ENCODE measurements at places on chromosomes 1 and 21.

- no peak for DNase-seq
These were observed 577.4 kb downstream of the LMO4 start for GRCh38 chr1:87906078-87906477.

DNA sequence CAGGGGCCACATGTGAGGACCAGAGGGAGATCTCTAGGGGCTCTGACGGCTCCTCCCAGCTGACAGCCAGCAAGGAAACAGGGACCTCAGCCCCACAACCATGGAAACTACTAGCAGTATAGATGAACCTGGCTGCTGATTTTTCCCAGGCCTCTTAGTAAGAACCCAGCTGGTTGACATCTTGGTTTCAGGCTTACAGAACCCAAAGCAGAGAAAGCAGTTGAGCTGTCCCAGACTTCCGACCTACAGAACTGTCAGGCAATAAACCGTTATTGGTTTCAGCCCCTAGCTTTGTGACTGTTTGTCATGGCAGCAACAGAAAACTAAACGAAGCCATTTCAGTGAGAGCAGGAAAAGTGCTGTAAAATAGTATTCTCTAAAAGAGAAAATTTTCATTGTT, 36.4 kb downstream of the ETS2 start:
- DNase-seq = no peak

GRCh38 chr1:18288722-18289121, 181.1 kb downstream of the IGSF21 start:
- no peak for DNase-seq

GRCh38 chr1:42013881-42014470, 95.3 kb upstream of the HIVEP3 start:
- DNase-seq = no peak

DNA sequence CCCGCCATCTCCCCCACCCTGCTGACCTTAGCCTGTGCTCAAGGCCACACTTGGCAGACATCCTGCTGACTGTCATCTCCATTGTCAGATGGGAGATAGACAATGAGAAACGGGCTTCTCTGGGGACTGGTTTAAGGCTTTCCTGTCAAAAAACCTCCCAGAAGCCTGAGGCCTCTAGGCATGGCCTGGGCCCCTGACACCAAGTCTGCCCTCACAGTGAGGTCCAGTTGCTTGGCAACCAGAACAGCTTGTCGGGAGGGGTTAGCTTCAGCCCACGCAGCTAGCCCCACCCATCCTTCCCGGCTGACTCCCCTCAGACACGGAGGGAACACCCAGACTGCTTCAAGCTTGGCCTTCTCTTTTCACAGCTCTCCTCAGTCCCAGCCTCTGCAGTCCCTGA, 11.0 kb downstream of the PLEKHA6 start:
- DNase-seq = peak; percentile 82

GRCh38 chr1:38727684-38728584, 131.6 kb downstream of the RRAGC start:
- peak; percentile 78 for DNase-seq

DNA sequence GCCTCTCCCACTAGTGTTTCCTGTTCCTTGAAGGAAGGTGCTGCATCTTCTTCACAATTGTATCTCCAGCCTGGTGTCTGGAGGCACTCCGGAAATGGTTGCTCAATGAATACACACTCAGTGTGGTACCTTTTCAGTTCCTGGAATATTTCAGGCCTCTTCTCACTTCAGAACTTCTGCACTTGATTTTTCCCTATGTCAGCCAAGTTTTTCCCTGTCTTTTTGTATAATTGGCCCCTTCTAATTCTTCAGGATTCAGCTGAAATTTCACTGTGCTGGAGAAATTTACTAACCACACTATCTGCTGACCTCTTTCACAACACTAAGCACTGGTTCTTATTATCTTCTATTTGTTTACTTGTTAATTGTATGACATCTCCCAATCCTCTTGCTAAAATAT, 61.2 kb upstream of the MAP10 start:
- DNase-seq = no peak

DNA sequence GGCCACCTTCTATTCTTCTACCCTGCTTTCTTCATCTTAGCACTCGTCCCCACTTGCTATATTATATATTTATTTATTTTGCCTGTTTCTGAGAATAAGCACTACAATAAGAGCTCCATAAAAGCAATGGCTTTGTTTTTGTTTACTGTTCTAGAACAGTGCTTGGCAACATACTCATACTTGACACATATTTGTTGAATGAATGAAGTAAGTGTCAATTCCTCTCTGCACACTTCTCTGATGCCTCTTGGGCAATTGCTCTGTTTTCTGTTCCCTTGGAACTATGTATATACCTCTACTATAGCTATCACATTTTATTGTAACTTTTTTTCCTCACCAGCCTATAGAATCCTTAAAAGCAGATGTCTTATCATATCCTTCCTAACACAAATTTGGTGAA, 7.5 kb upstream of the SLC19A2 start:
- no peak for DNase-seq

- no peak for DNase-seq
These were observed 200.4 kb downstream of the DNM3 start for GRCh38 chr1:172041742-172042141.

DNA sequence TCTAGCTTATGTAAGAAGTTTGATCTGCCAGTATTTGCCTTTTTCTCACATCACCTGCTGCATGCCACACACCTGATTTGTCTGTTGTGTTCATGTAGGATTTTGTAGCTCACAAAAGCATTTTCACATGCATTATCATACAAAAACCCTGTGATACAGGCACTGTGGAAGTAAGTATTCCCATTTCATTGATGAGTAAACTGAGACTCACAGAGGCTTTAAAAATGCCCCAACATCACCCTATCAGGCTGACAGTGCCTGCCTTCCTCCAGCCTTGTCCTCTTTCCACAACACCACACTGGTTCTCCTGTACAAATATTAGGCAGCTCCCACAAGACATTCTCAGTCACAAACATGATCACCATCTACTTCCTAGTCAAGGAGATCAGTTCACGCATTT, 85.9 kb upstream of the UBE2U start:
- DNase-seq = no peak

DNA sequence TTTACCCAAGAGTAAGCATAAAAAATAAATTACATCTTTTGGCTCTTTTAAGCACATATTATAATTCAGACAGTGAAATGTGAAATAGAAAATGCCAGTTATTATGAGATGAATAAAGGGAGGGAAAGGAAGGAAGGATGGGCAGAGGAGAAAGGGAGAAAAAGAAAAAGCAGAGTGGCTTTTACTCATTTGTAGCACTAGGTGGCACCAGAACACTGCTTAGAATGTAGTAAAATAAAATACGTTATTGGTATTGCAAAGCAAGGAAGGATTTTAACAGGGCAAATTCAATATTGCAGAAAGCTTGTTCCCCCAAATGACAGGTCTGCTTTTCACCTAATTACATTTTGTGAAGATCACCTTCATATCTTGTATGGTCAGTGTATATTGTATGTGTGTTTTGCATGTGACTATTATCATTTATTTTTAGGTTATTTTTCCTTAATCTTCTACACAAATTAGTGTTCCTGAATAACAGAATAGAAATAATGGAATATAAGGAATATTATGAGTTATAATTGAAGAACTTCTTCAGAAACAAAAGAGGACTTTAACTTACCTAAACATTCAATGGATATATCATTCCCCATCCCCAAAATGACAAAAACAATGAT, 9.1 kb upstream of the PCNX2 start:
- no peak for DNase-seq

DNA sequence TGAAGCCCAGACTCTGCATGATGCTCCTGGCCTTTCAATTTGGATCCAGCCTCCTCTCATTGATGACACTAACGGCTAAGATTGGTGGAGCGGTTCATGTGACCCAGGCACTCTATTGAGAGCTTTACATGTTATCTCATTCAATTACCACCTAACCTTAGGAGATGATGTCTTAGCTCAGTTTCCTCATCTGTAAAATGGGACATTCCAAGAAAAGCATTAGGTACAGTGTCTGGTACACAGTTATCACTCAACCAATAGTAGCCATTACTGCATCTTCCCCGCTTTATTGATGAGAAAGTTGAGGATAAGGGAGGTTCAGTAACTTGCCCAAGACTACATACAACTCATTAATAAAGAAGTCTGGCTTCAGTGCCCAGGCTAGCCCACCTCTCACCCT, 17.0 kb downstream of the HEYL start:
- no peak for DNase-seq

GRCh38 chr1:107691540-107691939, 273.4 kb downstream of the VAV3 start:
- no peak for DNase-seq

GRCh38 chr1:228889289-228889688, 154.0 kb downstream of the RHOU start:
- DNase-seq = no peak

DNA sequence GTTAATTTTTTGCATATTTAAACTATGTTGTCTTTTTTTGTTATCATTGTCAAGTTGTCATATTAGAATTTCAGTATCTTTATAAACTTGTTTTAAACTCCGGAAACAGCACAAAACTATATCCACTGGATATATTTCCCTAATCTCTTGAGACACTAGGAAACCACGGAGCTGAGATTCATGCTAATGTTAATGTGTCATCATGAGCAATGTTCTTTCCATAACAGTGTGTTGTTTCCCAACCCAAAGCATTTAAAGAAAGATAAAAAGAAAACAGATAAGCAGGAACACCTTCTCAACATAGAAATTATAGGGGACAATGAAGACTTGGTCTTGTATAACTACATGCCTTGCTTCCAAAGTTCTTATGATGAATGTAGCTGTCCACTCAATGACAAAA, 626.2 kb upstream of the TMPRSS15 start:
- DNase-seq = no peak

GRCh38 chr1:84090447-84091245, 53.4 kb upstream of the PRKACB start:
- DNase-seq = no peak

DNA sequence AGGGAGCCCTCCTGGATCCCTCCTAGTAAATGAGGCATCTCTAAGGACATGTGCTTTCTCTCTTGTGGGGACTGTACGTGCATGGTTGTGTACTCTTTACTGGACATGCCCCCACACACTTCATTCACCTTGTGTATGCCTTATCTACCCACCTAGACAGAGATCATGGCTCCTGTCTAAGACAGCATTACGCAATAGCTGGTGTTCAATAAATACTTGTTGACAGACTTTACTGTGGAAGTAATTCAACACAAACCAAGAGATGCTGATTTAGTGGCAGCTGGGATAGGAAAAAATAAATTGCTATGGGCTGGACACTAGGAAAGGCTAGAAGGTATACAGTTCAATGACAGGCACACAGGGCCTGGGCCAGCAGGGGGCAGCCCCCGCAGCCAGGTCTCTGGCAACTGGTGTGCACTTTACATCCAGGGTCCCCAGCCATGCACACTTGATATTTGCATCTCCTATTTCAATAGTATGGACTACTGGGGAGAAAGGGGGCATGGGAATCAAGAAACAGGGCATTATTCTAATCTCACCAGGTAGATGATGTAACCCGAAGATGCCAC, 24.2 kb downstream of the TRABD2B start:
- DNase-seq = no peak

DNA sequence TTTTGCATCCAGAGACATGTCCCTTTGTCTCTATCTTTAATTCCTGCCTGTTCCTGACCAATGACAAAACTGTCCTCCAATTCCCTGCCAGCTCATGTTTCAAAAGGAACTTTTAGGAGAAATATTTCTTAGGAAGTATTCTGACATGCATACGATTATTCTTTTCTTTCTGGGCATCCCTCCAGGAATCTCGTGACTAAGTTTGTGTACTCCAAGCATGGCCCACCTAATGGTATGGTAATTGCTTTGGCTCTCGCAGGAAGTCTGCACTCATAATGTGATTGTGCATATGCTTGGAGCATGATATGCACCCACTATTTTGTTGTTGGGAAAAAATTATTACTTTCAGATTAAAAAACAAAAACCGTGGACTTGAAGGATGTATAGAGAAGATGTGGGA, 256.4 kb downstream of the PRDM2 start:
- DNase-seq = no peak

GRCh38 chr21:36918291-36918690, 48.2 kb downstream of the HLCS start:
- DNase-seq = no peak

GRCh38 chr1:82818586-82818985, 1017.9 kb downstream of the ADGRL2 start:
- no peak for DNase-seq

DNA sequence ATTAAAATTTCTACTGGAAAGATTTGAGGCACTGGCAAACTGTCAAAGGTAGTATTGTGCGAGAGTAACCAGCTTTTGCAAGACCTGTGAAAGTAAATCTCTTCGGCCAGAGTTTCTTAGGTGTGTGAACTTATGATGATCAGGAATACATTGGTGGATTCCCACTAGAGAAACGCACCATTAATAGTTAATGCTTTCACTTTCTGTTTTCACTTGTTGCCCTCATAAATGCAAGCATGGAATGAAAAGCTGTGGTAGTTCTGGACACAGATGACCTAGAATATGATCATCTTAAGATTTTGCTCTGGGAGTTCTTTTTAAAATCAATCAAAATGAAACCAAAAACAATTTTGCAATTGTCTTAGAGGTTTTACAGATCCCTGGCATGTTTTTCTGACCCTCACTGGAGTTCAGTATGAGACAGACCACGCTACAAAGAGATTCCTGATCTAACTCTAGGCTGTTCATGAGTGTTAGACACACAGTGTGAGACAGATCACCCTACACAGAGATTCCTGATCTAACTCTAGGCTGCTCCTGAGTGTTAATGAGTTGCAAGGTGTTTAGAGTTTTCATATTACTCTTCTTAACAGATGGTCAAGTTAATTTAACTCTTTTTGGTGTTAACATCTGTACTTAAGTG, 98.8 kb downstream of the SDCCAG8 start:
- no peak for DNase-seq

DNA sequence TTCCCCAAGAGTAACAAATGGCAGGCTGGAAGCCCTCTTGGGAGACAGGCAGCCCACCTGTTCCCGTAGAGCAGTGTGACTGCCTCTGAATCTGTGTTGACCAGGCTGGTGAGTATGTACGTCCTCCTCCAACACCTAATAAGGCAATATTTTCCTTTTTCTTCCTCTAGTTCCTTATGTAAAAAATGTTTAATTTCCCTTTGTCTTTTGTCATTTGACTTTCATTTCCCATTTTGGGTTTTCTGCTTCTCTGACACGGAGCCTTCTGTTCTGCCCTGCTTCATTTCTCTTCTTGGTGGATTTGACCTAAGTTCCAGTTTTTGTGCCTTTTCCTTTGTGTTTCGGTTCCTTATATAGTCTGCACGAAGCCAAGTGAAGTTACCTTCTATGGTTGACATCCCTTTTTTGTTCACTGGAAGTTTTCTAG, 65.8 kb upstream of the ATF3 start:
- DNase-seq = no peak

Measured in tibial artery (tissue), 4 donors.